Small intestine (tissue), 16 donors: ENCODE measurements at places on chromosomes 12 and 14. TPM values are rescaled to one million over a fixed set of nuclear protein-coding genes. Genes with fewer than 3 reads are reported as not detected.
A peak's percentile ranks its signal among the peaks of the same experiment; 100 is the strongest.

- DNase-seq: no peak
Measured at GRCh38 chr12:19431407-19432308, 7.6 kb upstream of the AEBP2 start.

GRCh38 chr12:6321905-6322304 lies 11.4 kb downstream of the PLEKHG6 start:
- peak; percentile 41 for DNase-seq

DNA sequence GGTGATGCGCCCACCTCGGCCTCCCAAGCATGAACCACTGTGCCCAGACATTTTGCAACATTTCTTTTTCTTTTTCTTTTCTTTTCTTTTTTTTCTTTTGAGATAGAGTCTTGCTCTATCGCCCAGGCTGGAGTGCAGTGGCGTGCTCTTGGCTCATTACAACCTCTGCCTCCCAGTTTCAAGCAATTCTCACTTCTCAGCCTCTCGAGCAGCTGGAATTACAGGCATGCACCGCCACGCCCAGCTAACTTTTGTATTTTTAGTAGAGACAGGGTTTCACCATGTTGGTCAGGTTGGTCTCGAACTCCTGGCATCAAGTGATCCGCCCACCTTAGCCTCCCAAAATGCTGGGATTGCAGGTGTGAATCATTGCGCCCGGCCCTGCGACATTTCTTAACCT lies 7.6 kb upstream of the CDC42BPB start:
- DNase-seq: no peak

DNA sequence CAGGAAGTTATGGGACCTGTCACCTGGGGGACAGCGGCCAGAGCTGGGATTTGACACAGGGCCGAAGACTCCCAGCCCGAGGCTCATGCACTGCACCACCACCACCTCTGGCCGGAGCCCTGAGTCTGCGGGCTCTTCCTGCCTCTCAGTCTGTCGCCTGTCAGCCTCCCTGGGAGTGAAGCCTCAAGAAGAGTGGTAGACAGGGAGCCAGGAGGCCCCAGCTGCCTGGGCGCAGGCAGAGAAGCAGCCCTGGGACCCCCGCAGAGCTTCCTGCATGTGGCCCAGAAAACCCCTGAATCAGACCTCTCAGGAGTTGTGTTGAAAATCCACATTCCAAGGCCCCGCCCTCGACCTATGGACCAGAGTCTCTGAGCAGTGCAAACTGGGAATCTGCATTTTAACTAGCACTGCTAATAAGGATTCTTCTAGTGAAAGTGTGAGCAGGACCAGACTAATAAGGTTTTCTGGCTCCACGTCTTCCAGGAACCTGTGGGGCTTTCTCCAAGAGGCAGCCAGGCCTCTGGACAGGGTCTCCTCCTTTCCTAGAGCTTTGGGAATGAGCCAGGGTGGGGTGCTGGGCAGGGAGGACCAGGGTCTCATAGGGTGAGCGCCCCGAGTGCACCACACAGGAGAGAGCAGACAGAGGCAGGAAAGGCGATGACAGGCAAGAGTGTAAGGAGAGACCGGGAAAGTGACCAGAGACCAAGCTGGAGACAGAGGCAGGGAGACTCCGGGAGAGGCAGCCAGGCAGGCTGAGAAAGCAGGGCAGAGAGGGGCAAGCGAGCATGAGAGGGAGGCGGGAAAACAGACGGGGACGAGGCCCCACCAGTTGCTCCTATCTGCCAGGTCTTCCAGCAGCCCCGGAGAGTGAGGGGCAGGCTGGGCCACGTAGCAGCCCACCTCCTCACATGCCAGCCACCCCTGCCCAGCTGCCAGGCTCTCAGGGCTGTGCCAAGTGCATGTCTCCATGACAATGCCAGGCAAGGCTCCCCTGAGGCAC lies 112.4 kb downstream of the BCL11B start:
- no peak for DNase-seq

GRCh38 chr14:105247715-105248367 lies 492 bp upstream of the BTBD6 start:
- no peak for DNase-seq

DNA sequence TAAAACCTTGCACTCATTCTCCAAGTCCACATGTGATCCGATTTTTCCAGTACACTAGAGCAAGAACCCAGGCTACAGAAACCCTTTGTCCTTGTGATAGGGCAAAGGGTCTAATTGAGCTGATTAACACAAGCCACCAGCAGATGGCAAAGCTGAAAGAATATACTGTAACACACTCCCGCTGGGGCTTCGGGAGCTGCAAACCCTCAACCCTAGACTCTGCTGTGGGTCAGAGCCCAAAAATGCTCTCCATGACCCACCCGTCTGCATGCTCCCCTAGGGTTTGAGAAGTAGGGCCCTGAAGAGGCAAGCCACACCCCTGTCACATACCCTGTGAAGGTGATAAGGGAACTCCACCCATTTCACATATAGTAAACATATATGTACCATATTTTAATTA lies 33.6 kb upstream of the PCNX1 start:
- no peak for DNase-seq

- peak; percentile 18 for DNase-seq
Measured at GRCh38 chr12:27331291-27331926, 1.2 kb upstream of the BMAL2 start.

GRCh38 chr14:20680363-20680762 lies 4.0 kb upstream of the RNASE4 start:
- DNase-seq: no peak

- peak; percentile 67 for DNase-seq
Measured at GRCh38 chr14:95185033-95185766, 27.9 kb upstream of the DICER1 start.

GRCh38 chr14:25929881-25930615 lies 667.8 kb downstream of the NOVA1 start:
- DNase-seq: no peak

DNA sequence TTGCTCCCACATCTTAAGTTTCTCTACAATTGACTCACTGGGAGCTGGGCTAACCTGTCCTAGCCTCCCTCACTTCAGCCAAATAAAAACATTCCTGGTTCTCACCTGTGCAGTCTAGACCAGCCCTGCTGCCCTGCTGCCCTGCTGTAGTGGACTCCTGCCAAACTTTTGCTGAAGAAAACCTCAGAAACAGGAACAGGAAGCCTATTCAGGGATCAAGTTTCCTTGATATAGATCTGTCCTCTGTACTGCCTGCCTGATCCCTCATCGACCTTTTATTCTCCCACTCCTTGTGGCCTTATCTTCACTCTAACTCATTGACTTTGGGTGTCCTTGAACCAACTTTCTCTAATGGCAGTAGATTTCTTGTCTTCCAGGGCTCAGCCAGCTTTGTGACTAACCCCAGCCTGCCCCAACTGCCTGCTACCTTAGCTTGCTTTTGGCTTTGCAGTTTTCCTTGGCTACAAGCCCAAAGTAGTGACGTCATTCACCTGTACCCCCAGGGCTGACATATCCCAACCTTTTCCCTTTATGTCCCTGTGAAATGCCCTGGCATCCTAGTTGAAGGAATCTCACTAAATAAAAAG lies 234.8 kb downstream of the DUSP6 start:
- DNase-seq: peak; percentile 23

DNA sequence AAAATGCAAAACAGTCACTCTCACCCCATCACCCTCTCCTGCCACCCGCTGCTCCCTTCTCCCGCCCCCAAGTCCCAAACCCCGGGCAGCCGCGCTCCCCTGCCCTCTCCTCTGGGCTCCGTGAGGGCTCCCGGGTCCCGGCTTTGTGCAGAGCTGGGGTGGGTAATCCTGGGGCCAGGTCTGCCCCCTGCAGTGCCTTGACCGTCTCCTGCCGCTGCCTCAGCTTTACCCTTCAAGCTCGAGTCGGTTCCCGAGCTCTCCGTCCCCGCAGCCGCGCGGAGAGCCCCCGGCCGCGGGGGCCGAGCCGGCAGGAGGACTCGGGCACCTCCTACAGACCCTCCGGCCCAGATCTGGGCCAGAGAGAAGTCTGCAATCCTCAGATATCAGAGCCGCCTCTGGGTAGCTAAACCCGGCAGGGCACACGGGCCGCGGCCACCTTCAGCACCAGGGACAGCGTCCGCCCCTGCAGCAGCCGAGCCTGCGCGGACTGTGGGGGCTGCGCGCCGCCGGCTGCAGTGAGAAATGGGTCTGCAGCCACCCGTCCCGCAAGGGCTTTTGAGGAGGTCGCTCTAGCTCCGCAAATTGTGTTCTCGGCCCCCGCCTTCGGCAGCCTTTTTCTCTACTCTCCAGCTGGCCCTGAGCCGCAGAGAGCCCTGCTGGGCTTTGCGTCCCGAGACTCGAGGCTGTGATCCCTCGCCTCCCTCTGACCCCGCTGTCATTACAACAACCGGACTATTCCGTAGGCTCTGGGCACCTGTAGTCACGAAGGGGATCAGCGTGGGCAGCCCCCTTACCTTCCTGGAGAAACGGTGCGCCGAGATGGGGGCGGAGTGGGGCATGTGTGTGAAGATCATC lies 1.2 kb downstream of the PRMT8 start:
- DNase-seq: no peak

Gene CD163L1
- 4.3 TPM for polyA plus RNA-seq

Gene NOXRED1
- polyA plus RNA-seq: 0.27 TPM
